ENCODE measurements at places on chromosomes 3 and 15. TPM values are rescaled to one million over a fixed set of nuclear protein-coding genes. Genes with fewer than 3 reads are reported as not detected.
A peak's percentile ranks its signal among the peaks of the same experiment; 100 is the strongest.

TCF12 gene
- 64.6 TPM for total RNA-seq

UTS2B gene
- total RNA-seq, result not detected

SPINK8 gene
- total RNA-seq, result not detected

RAD51 gene
- 70.0 TPM for total RNA-seq

FAM162A gene
- total RNA-seq, result 99.1 TPM

ANP32A gene
- total RNA-seq, result 204 TPM

GRCh38 chr3:10454907-10455544, 50.4 kb downstream of the ATP2B2 start:
- DNase-seq, result no peak

GRCh38 chr3:130892759-130893375, 1.0 kb upstream of the ATP2C1 start:
- DNase-seq, result peak; percentile 69

DNA sequence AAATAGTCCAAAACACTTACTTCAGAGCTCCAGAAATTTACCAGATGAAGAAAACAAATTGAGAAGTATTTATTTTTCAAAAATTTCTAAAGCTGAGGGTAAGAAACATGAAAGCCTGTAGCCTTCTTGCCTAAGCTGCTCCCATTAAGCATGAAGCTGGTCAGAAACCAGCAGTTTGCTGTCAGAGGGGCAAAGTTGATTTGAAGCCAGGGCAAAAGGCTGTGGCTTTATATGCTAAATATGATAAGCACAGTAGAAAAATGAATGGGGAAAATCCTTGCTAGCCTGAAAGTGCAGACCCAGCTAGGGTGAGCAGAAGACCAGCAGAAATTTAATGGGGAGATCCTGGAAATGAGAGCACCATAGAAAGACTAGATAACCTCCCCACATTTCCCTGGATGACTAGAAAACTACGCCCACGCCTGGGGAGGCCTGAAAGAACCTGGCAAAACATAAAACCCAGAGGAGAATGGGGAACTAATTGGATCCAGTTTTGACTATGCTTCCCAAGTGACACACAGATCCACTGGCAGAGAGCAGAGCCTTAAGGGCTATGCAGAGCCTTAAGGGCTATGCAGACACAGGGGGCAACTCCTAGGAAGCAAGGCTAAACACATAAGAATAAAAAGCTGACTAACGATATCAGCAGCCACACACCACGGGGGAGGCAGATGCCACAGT, 43.0 kb upstream of the HEG1 start:
- no peak for DNase-seq

DNA sequence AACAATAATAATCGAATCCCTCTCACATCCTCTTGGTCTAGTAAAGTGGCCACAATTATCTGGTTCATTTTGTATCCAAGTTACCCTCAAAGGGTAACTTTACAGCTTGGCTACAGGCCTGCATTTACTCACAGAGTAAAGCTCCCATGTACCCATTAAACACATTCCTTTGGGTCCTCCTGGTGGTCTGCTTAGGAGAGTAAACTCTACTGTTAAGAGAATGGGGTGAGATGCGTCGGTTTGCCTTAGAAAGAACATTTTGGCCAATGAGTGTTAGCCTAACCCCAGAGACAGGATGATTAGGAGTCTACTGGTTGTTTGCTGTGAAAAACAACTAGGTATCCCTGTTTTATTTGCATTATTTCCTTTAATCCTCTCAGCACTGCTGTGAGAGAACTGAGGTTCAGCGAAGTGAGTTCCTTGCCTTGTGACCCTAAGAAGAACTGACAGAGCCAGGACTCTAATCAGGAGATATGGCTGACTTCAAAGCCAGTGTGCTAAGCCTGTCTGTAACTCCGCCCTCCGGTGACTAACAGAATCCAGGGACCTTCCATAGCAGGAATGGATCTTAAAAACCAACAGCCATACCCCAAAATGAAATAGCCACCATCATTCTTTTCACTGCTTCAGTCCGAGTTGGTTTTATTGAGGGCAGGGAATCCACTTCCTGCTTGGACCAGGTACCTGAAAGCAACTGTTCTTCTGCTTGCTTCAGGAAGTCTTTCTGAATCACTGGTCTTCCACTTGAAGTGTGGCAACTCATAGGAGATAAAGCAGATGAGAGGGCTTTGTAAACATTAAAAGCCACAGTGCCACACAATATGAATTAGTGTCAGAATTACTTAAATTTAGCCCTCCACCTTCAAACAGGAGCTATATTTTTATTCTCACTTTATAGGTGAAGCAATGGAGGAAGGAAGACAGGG, 317.3 kb upstream of the WNT5A start:
- no peak for DNase-seq

- DNase-seq, result no peak
Measured at GRCh38 chr3:57141719-57142410, 23.3 kb downstream of the IL17RD start.

- DNase-seq, result no peak
Measured at GRCh38 chr15:90337256-90337655, 14.8 kb upstream of the ZNF774 start.

DNA sequence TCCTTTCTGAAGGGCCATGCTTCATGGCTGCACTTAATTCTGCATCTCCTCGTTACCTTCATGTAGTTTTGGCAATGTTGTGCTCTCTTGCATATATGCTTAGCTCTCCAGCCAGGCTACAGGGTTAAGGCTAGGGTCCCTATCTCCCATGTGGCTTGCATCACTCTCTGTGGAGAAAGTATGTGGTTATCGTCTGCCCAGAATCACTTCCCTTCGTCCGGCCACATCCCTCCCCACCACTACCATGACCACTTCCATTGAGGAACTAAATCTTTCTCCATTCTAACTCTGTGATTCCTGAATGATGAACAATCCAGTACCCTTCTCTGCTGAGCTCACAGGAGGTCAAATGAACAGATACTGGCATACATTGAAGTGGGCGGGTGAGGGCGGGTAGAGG, 34.0 kb downstream of the WWTR1 start:
- no peak for DNase-seq

DNA sequence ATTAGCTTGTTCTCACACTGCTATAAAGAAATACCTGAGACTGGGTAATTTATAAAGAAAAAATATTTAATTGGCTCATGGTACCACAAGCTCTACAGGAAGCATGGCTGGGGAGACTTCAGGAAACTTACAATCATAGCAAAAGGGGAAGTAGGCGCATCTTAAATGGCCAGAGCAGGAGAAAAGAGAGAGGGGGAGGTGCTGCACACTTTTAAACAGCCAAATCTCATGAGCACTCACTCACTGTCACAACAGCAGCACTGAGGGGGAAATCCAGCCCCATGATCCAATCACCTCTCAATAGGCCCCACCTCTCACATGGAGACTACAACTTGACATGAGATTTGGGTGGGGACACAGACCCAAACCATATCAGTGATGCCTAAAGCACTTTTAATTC, 82.5 kb downstream of the DCLK3 start:
- DNase-seq, result no peak

Measured in activated CD4-positive, alpha-beta memory T cell treated with anti-CD3 and anti-CD28 coated beads for 36 hours (primary cell).